Chondrocyte (in vitro differentiated cells): ENCODE measurements at places on chromosomes 2 and 18. TPM values are rescaled to one million over a fixed set of nuclear protein-coding genes. Genes with fewer than 3 reads are reported as not detected.
A peak's percentile ranks its signal among the peaks of the same experiment; 100 is the strongest.

- H3K27ac ChIP-seq = no peak overlapping the region
- H3K4me3 ChIP-seq = no peak overlapping the region
- peaks cover 6% of the 10 kb centered on the region for H3K4me1 ChIP-seq
Measured at GRCh38 chr2:12858786-12859185, 142.1 kb downstream of the TRIB2 start.

- H3K4me3 ChIP-seq = no peak overlapping the region
- no peaks in the 10 kb centered on the region for H3K36me3 ChIP-seq
- DNase-seq = no peak
- H3K27ac ChIP-seq = no peak overlapping the region
Measured at GRCh38 chr18:55310044-55310676, 277.8 kb downstream of the TCF4 start.

DNA sequence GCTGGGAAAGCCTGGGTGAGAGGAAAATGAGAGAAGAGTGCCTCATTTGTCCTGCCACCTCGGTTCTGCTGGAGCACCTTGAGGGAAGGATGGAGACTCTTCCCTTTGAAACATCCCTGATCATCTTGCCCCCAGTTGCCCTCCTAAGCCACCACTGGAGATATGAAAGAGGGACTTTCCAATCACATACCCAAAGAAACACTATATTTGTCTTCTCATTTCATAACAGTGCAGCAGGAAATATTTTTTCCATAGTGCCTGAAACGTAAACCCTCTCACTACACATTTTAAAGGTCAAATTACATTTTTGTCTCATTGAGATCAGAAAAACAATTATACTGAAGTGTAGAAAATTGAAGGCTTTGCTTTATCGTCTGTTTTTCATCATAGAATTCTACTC is 63.3 kb downstream of the KCTD18 start:
- no peak for DNase-seq
- H3K4me1 ChIP-seq = peaks cover 9% of the 10 kb centered on the region
- no peaks in the 10 kb centered on the region for H3K27me3 ChIP-seq
- H3K27ac ChIP-seq = peak overlapping the region; percentile 28
- peaks cover 33% of the 10 kb centered on the region for H3K36me3 ChIP-seq

CYTIP gene
- total RNA-seq = 0.27 to 0.85 TPM in 2 of 3 replicates, not detected in the other

- peaks cover 3% of the 10 kb centered on the region for H3K4me1 ChIP-seq
- no peak overlapping the region for H3K4me3 ChIP-seq
- no peak overlapping the region for H3K27ac ChIP-seq
- DNase-seq = no peak
Measured at GRCh38 chr2:142483653-142484052, 352.8 kb upstream of the LRP1B start.

KLHL29 gene
- 8.0 to 9.0 TPM (median 8.0 TPM) in 3 replicates for total RNA-seq

DNA sequence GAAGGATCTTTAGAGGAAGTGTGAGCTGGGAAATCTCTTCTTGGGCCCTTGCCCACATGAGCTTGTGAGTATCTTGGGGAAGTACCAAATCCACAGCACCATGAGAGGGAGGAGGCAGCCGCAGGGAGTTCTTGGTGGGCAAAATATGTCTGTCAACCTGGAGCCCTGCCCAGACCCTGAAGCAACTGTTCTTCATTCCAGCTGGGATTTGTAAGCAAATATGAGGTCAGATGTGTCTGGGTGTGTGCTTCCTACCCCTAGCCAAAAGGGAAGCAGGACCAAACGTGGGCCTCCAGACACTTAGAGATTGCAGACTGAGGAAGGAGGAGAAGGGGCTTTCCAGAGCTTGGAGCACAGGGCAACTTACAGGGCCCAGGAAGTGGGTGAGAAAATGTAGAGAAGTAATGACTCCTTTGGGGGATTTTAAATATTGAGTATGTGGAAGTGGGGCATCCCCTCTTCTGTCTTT is 41.9 kb downstream of the TMEM247 start:
- DNase-seq = no peak
- H3K4me3 ChIP-seq = no peak overlapping the region
- H3K36me3 ChIP-seq = peaks cover 8% of the 10 kb centered on the region
- no peak overlapping the region for H3K27ac ChIP-seq

DNA sequence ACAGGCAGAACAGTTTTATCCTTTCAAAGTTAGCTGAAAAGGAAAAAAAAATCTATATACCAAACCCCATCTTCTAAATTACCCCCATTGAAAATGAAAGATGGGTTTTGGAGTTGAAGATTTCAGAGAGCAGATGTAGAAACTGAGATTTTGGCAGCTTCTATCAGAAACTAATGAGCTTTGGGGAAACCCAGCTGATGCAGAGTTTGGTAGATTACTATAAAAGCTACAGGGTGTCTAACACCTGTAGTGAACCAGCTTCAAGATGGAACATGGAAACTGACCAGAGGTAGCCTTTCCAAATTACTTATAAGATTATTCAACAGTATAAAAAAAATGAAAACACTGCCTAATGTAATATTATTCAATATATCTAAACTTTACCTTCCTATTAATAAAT is 583.1 kb downstream of the XIRP2 start:
- no peaks in the 10 kb centered on the region for H3K36me3 ChIP-seq
- H3K4me3 ChIP-seq = no peak overlapping the region
- H3K27ac ChIP-seq = no peak overlapping the region
- DNase-seq = no peak
- H3K4me1 ChIP-seq = no peaks in the 10 kb centered on the region
- no peaks in the 10 kb centered on the region for H3K27me3 ChIP-seq

GRCh38 chr2:135744760-135745314 is 3.2 kb downstream of the UBXN4 start:
- H3K36me3 ChIP-seq = peaks cover 12% of the 10 kb centered on the region
- H3K27ac ChIP-seq = peak overlapping the region; percentile 90
- H3K4me3 ChIP-seq = no peak overlapping the region
- DNase-seq = no peak
- H3K4me1 ChIP-seq = peaks cover 44% of the 10 kb centered on the region

- H3K4me1 ChIP-seq = peaks cover 21% of the 10 kb centered on the region
- no peak overlapping the region for H3K27ac ChIP-seq
- H3K36me3 ChIP-seq = no peaks in the 10 kb centered on the region
- no peak for DNase-seq
- H3K4me3 ChIP-seq = no peak overlapping the region
- H3K27me3 ChIP-seq = no peaks in the 10 kb centered on the region
Measured at GRCh38 chr2:174003720-174004695, 38.8 kb upstream of the SP3 start.

DNA sequence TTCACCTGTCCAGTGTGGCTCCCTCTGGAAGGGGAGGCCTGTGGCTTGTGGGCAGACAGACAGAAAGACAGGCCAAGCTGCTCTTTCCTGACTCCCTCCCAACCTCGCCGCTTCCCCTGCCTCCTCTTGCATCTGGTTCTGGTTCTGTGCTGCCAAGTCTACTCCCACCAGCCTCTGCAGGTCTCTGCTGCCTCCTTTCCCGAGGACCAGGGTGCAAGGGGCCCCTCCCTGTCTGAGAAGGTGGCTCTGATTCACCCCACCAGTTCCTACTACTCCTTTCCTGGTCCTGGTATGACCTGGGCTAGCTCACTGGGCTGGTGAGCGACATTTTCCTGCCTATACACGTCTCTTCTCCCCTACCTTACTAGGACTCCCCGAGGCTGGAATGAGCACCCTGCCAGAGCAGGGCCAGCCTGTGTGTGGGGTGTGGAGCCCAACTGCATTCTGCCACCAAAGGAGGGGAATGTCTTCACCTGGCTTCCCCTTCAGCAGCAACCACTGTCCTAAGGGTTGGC is 238.5 kb downstream of the CELF4 start:
- no peak overlapping the region for H3K27ac ChIP-seq
- no peak overlapping the region for H3K4me3 ChIP-seq
- peaks cover 19% of the 10 kb centered on the region for H3K27me3 ChIP-seq
- H3K36me3 ChIP-seq = no peaks in the 10 kb centered on the region
- DNase-seq = no peak

ZSWIM2 gene
- total RNA-seq = not detected in 3 replicates

UNC80 gene
- 0.02 TPM in 1 of 3 replicates, not detected in the others for total RNA-seq

HOXD13 gene
- total RNA-seq = not detected in 3 replicates

DNA sequence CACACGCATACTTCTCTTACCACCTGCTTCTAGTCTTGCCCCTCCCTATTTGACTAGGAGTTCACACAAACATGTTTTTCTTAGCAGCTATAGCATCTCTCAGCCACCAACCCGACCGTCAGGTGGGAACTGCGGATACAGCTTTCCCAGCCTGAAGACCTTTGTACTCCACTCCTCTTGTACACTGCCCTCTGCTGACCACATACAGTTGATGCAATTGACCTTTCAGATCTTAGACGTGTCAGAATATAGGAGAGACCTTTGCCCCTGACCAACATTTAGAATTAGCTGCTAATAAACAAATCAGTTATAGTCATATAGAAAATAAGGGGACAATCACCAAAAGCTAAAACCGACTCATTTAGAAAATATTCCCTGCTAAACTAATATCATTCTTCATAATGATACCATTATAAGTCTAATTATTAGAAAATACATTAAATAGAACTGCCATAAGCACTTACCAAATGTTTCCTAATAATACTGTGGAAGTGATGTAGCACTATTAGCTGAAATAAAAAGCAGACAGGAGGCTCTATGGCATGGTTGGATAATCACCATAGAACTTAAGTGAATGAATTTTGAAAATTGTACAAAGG is 208.4 kb downstream of the RAD51AP2 start:
- no peak overlapping the region for H3K27ac ChIP-seq
- H3K27me3 ChIP-seq = peaks cover 14% of the 10 kb centered on the region
- peaks cover 2% of the 10 kb centered on the region for H3K4me1 ChIP-seq

- no peak overlapping the region for H3K4me3 ChIP-seq
- no peak overlapping the region for H3K27ac ChIP-seq
- peaks cover 4% of the 10 kb centered on the region for H3K27me3 ChIP-seq
- H3K36me3 ChIP-seq = no peaks in the 10 kb centered on the region
- no peak for DNase-seq
Measured at GRCh38 chr2:15073664-15074063, 441.1 kb downstream of the LRATD1 start.

INSIG2 gene
- 24.7 to 27.7 TPM (median 25.0 TPM) in 3 replicates for total RNA-seq

DNA sequence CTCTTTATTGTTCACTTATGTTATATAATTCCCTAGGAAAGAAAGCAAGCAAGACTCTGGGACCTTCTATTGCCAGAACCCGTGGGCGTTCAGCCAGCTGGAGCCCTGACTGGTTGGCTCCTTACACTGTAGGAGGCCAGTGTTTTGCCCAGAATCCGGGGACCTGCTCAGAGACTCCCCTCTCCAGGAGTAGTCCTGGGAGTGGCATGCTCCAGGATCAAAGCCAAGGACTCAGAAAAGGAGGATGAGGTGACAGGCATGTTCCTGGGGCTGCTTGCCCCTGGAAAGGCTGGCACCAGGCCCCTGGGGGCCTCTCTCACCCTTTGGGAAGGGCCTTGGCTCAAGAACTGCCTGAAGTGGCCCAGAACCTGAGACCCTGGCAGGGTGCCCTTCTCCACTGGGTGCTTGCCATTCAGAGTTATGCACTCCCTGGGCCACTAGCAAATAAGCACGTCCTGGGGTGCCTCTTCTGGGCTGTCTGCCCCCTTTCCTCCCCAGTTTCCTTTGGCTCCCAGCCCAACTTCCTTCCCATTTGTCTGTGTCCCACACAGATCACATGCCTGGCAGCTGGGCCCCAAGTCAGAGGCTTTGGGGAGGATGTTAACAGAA is 19.6 kb upstream of the KIF3C start:
- no peak for DNase-seq
- no peak overlapping the region for H3K27ac ChIP-seq
- no peaks in the 10 kb centered on the region for H3K27me3 ChIP-seq
- H3K36me3 ChIP-seq = no peaks in the 10 kb centered on the region
- H3K4me3 ChIP-seq = no peak overlapping the region

- no peak overlapping the region for H3K4me3 ChIP-seq
- no peaks in the 10 kb centered on the region for H3K27me3 ChIP-seq
- no peak for DNase-seq
- peaks cover 2% of the 10 kb centered on the region for H3K36me3 ChIP-seq
- H3K4me1 ChIP-seq = peaks cover 6% of the 10 kb centered on the region
Measured at GRCh38 chr2:12857891-12858290, 141.2 kb downstream of the TRIB2 start.

GRCh38 chr2:60963190-60963589 is 54.3 kb upstream of the PEX13 start:
- H3K36me3 ChIP-seq = no peaks in the 10 kb centered on the region
- H3K27ac ChIP-seq = no peak overlapping the region
- H3K27me3 ChIP-seq = no peaks in the 10 kb centered on the region
- H3K4me1 ChIP-seq = peaks cover 18% of the 10 kb centered on the region
- H3K4me3 ChIP-seq = no peak overlapping the region
- DNase-seq = no peak

LOXHD1 gene
- total RNA-seq = not detected in 3 replicates

- H3K27me3 ChIP-seq = no peaks in the 10 kb centered on the region
- H3K4me1 ChIP-seq = peaks cover 21% of the 10 kb centered on the region
- no peak overlapping the region for H3K27ac ChIP-seq
- no peak for DNase-seq
- H3K4me3 ChIP-seq = no peak overlapping the region
Measured at GRCh38 chr2:69041214-69041613, 28.2 kb downstream of the ANTXR1 start.

- no peak overlapping the region for H3K4me3 ChIP-seq
- peaks cover 5% of the 10 kb centered on the region for H3K4me1 ChIP-seq
- H3K27me3 ChIP-seq = no peaks in the 10 kb centered on the region
- DNase-seq = no peak
Measured at GRCh38 chr2:44330801-44331200, 30.5 kb downstream of the PREPL start.

UGT1A6 gene
- 0.17 TPM in 1 of 3 replicates, not detected in the others for total RNA-seq

DNA sequence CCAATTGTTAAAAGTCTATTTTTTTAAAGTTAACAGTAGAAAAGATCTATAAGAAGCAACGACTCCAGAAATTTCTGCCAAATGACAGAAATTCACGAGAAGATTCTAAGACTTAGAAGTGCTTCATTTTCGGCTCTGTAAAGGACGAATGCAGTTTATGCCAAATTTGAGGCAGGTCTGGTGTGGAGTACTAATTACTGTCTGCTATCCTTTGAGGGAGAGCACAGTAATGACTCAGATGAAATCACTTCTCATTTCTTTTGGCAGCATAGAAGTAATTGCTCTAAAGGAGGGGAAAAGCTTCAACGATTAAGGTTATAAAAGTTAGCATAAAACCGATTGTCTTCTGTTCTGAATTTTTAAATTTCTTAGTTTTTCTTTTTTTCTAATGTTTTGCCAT is 11.4 kb downstream of the G6PC2 start:
- no peak overlapping the region for H3K27ac ChIP-seq
- H3K4me3 ChIP-seq = peak overlapping the region; percentile 68
- H3K4me1 ChIP-seq = peaks cover 5% of the 10 kb centered on the region
- no peak for DNase-seq

CWC22 gene
- 14.0 to 19.0 TPM (median 14.2 TPM) in 3 replicates for total RNA-seq

FEV gene
- total RNA-seq = not detected in 3 replicates
